ENCODE measurements at places on chromosomes 5 and 9.

DNA sequence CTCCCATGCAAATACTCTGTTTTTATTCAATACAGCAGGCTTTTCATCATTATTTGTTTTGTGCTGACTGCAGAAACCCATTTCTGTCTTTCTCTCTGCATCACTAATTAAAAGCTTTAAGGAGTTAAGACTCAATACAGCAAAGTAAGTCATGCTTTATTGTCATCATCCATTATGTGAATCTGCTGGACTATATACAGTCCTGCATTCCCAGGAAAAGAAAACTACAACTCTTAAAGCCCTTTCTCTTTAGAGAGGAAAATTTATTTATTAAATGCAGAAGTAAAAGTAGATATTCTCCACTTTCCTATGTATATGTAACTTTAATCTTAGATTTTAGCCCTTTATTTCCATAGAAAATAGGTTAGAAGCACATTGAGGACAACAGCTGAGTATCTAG is 706.6 kb upstream of the RGMB start:
- no peak for DNase-seq

GRCh38 chr9:131335368-131335755 is 45.8 kb downstream of the PLPP7 start:
- DNase-seq = no peak

DNA sequence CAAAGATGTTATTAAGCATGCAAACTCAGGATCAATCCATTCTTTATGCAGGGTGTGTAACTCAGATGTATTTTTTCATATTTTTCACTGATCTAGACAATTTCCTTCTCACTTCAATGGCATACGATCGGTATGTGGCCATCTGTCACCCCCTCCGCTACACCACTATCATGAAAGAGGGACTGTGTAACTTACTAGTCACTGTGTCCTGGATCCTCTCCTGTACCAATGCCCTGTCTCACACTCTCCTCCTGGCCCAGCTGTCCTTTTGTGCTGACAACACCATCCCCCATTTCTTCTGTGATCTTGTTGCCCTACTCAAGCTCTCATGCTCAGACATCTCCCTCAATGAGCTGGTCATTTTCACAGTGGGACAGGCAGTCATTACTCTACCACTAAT is 435 bp downstream of the OR1J4 start:
- no peak for DNase-seq

- no peak for DNase-seq
Measured at GRCh38 chr5:25544652-25545249, 900.0 kb upstream of the CDH10 start.

DNA sequence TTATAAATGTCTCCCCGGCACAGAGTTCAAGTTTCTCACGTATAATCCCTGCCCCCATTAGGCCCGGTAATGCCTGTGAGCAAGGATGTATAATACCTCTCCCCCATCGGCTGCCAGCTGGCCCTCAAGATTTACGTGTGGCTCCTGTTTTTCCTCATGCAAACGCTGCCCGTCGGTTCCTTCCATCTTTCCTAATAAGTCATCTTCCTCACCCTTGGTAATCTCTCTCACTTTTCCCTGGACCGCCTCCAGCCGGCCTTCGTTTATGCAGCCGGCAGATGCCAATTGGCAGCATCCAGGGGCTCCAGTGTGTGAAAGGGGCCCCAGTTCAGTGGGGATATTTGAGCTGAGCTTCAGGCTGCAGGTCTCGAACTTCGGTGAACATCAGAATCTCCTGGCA is 86.5 kb upstream of the NEURL1B start:
- DNase-seq = no peak

- peak; percentile 3 for DNase-seq
Measured at GRCh38 chr5:117454716-117455212, 880.1 kb upstream of the SEMA6A start.

- DNase-seq = peak; percentile 80
Measured at GRCh38 chr5:109410389-109411148, 795 bp upstream of the PJA2 start.

DNA sequence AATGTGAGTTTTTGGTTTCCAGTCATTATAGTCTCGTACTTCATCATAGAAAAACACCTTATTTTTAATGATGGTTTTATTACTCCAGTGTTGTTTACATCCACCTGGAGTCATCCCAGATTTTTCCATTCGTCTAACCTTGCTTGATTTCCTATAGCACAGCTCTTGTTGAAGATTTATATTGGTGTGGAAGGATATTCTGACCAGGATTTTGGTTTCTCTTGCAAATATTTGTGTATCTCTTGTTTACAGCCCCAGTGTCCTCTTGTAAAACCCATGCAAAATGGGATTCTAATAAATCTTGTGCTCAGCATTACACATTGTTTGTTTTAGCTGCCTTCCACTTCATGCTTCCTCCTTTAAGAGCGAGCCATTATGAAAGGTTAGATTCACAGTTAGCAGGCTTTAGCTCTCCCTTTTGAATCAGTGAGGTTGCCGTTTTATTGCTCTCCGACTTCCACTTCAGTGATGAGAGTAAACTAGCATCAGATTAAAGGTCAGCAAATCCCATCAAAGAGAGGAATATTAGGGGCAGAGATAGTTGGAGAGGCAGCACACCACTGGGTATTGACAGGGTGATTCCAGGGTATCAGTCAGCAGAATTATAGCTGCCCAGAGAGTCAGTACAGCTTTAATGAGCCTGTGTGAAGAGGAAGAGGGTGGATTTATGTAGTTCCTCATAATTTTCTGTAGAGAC is 157.1 kb downstream of the PBX3 start:
- no peak for DNase-seq

DNA sequence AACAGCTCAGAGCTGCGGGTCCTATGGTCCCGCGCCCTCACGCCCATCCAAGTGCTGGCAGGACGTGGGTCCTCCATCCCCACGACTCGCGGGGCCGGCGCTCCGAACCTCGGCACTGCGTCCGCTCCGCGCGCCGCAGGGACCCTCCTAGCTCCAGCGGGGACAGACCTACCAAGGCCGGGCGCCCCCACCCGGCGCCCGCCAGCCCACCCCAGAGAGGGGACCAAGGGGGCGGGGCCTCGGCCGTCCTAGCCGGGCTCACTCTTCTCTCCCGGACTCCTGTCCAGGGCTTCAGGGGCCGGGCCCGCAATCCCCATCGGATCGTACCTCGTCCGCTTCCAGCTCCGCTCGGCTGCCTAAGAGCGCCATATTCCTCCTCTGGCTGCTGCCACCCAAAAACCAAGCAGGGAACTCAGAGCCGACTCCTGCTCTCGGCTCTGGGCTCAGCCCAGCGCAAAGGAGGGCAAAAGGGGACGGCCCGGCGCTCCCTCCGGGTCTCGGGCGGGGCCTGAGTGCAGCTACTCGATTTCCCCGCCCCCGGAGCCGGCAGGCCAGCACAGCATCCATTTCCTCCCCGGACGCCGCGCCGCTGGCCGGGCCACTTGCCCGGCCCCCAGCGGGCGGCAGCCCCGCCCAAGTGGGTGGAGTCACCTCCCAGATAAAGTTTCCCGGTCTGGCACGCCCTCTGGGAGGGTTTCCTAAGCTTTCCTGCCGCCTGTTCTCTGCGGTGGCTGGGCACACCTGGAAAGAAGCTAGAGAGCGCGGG is at the start of gene TTC39B:
Gene TTC39B, minus strand, starts transcription at position 460 of the 766 bp plus-strand sequence. Its CDS starts 91 bp downstream, at position 369.
- peak; percentile 89 for DNase-seq

- no peak for DNase-seq
Measured at GRCh38 chr5:51860532-51861018, 477.3 kb downstream of the ISL1 start.

GRCh38 chr5:96839071-96839592 is 31.4 kb upstream of the ERAP1 start:
- no peak for DNase-seq

DNA sequence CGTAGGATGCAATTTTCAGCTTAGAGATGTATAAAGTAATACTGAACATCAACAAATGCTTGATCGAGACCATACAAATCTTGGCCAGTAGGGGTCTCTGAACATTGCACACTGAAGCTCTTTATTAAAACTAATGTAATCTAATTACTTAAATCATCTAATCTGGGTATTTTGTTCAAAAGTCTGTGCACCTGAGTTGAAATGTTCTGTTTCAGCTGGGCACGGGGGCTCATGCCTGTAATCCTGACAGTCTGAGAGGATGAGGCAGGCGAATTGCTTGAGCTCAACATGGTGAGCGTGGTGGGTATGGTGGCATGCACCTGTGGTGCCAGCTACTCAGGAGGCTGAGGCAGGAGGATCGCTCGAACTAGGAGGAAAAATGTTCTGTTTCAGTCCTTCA is 41.0 kb downstream of the ESM1 start:
- peak; percentile 51 for DNase-seq

GRCh38 chr9:89661956-89662717 is 57.3 kb downstream of the GADD45G start:
- DNase-seq = peak; percentile 91

DNA sequence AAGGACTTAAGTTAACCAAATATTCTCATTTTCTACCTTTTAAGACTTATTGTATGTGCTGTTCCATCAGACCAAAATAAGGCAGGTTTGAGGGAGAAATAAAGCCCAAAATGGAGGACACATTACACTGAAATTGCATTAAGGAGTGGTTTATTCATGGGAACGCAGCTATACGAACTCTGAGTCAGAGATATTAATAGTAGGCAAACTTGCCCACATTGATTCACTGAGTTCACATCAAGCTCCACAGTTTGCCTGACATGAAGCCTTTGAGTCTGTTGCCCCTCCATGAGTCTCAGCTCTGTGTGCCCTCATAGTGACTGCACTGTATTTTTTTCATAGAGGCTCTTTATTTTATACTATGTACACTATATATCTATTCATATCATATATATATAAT is 135.0 kb upstream of the SNX2 start:
- DNase-seq = no peak

GRCh38 chr5:72621576-72621975 is 114.4 kb upstream of the ZNF366 start:
- peak; percentile 61 for DNase-seq

GRCh38 chr5:173866858-173867679 is 21.1 kb upstream of the CPEB4 start:
- DNase-seq = no peak

DNA sequence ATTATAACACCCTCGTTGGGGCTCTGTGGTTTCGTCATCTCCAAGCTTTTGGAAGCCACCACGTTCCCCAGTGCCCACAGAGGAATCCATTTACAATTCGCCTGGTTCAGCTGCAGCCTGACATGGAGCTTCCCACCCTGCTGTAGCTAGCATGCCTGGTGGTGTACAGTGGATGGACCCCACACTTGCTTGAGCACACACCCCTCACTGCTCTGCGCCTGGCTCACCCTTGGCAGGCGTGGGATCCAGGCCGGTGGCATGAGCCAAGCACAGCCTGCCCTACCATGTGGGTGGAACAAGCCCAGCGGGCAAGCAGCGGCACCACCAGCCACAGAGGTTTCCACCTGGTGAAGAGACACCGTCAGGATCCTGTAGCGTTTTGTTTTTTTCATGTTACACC is 1045.7 kb upstream of the CDH9 start:
- DNase-seq = no peak

GRCh38 chr9:76895186-76895585 is 10.7 kb downstream of the PRUNE2 start:
- DNase-seq = no peak

DNA sequence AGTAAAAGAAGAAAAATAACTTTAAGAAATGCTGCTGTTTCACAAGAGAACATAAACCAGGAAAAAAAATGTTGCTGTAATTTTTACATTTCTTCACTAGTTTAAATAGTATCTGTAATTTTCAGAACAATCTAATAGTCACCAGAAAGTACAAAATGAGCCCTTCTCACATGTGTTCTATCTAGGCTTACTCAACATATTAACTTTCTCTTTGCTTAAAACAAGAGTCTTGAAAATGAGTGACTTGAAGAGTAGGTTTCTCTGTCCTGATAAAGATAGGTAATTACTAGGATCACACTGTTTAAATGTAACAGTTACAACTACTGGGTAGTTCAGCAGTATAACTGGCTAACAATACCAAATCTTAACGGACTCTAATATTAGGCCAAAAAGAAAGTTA is 37.5 kb downstream of the CLINT1 start:
- DNase-seq = no peak

- DNase-seq = peak; percentile 58
Measured at GRCh38 chr9:104682642-104683041, 11.7 kb upstream of the OR13D1 start.

- no peak for DNase-seq
Measured at GRCh38 chr5:166349046-166349445, 1942.4 kb upstream of the WWC1 start.

GRCh38 chr5:74578356-74579044 is 62.0 kb downstream of the ENC1 start:
- DNase-seq = no peak

- DNase-seq = no peak
Measured at GRCh38 chr9:135339378-135339973, 140.1 kb upstream of the PPP1R26 start.

GRCh38 chr5:138964647-138965201 is 89.6 kb upstream of the LRRTM2 start:
- no peak for DNase-seq

DNA sequence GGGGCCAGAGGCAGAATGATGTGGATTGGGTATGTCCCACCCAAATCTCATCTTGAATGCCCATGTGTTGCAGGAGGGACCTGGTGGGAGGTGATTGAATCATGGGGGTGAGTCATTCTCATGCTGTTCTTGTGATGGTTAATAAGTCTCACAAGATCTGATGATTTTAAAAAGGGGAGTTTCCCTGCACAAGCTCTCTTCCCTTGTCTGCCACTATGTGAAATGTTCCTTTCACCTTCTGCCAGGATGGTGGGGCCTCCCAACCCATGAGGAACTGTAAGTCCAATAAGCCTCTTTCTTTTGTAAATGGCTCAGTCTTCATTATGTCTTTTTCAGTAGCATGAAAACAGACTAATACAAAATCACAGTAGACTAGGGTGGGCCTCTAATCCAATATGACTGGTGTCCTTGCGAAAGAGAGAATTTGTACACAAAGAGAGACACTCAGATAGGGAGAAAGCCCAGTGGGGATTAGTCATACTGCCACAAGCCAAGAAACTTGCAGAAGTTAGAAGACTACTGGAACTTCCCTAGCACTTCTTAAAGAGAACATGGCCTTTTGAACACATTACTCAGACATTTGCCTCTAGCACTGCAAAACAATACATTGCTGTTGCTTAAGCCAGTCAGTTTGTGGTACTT is 68.4 kb downstream of the ANXA1 start:
- DNase-seq = peak; percentile 32

DNA sequence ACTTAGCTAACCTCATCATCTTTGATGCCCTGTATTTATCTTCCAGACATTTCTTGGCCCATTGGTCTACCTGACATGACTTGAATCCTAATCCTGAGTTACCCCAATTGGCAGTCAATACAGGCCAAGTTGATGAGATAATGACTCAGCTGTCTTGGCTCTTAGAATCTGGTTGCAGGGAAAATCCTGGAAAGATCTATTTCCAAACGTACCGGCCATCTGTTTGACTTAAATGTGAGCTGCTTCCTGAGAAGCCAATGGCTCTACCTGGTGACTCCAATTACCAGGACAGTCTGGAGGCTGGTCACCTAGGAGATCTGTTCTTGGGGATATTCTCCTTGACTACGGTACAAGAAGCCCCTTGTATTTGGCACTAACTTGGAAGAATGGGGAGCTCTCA is 475.2 kb upstream of the BRINP1 start:
- DNase-seq = no peak

DNA sequence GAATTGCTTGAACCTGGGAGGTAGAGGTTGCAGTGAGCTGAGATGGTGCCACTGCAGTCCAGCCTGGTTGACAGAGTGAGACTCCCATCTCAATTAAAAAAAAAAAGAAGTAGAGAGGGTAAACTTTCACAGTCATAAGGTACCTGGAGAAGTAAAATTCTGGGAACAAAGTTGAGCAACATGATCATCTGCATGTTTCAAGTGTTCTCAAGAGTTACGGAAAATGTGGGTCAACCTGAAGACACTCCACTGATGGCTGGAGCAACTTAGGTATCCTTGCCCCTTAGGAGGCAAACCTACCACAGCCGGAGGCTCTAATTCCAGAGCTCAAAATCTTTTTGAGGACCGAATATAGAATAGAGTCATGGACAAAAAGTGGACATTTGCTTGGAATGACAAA is 370.8 kb upstream of the RFX3 start:
- no peak for DNase-seq

Data from AG10803 (cell line).